ENCODE measurements at places on chromosomes 1 and 21.

DNA sequence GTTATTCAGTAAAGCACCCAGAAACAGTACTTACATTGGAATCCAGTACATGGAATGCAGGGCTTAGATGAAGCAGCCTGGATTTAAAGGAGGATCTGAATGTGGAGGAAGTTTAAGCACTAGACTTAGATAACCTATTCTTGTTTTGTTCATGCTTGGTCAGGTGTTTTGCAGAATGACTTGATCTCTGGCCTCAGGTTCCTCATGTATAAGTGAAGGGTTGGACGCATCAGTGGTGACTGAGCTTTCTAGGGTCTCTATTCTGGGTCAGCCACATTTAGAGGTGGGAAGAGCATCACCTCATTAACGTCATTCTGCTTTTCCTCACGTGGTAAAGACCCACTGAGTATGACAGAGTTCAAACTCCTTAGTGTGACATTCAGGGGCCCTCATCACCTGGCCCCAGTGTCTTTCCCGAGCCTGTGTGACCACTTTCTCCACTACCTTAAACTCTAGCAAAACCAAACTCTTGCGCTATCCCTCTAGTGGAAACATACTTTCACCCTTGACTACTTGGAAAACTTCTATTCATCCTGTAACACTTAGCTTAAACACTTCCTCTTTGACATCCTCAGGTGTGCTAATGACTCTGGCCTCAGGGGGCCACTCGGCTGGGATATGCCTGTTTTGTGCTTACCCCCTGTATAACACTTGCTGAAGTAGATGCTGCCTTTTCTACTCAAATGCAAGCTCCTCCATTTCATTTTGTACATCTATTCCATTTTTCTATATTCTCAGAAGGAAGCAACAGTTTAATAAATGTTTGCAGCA, 871 bp upstream of the ERICH3 start:
- no peak for DNase-seq

DNA sequence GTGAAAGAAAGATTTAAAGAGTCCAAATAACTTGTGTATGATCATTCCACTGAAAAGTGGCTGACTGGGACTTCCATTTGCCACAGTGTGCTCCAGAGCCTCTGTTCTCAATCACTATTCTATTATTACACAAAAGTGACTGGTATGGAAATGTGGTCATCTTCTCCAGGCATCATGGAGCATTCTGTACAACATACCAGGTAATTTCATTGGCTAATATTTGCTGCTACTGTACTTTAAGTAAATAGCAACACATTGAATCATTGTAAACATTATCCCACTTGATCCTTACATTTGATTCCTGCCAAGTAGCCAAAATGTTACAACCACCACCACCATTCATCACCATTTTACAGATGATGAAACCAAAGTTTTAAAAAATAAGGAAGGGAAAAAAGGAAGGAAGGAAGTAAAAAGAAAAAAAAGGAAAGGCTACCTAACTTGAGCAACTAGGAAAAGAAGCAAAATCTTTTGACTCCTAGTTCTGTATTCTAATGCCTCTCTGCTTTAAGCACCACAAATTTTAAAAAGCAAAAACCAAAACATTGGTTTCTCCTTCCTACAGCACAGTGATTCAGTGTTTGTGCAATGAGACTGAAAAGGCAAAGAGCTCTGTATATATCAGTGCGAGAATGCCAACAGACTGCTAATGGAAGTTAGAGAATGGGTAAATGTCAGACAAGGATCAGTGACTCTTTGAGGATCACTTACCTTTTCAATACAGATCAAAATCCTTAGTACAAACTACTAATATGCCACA, 361.4 kb upstream of the PTBP2 start:
- DNase-seq, result no peak

GRCh38 chr1:112923959-112924349, 32.0 kb downstream of the SLC16A1 start:
- no peak for DNase-seq

- DNase-seq, result no peak
These were observed 82.0 kb upstream of the NFIA start for GRCh38 chr1:61000327-61000726.

- no peak for DNase-seq
These were observed 8.7 kb downstream of the KIF21B start for GRCh38 chr1:201014816-201015200.

DNA sequence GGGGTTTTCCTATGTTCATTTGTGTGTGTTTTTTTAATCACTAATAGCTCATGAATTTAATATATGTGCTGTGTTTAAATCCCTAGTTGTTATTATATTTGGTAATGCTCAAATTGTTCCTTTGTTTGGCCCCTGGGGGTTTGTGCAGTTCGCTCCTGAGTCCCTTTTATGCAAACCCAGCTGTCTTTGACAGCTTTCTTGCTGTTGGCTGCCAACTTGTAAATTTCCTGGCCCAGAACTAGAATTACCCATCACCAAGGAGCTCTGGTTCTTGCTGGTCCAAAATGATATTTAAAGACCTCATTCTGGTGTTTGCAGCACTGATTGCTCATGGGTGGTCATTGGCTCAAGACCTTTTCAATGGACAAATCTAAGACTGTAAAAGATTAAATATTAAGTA, 39.6 kb upstream of the PGBD5 start:
- no peak for DNase-seq

DNA sequence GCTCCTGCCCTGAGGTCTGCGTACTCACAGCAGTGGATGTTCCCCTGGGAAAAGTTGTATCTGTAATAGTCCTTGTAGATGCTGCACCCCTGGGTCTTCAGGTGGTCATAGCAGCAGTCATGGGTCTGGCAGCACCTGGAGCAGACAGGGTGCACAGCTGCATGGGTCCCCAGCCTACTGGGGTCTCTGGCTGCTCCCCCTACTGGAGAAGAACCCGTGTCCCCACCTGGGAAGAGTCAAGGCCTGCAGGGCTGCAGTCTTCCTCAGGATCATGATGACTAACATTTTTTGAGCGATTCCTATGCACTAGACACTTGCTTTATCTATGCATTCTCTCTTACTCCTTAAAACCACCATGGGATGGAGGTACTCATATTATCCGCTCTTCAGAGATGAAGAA, 3.9 kb downstream of the PLA2G2D start:
- no peak for DNase-seq

- peak; percentile 94 for DNase-seq
These were observed 12.4 kb upstream of the SLC19A1 start for GRCh38 chr21:45554477-45555175.

- peak; percentile 12 for DNase-seq
These were observed 35.2 kb downstream of the SCYL3 start for GRCh38 chr1:169858467-169858866.

- DNase-seq, result no peak
These were observed 123.7 kb upstream of the HMGB4 start for GRCh38 chr1:33740040-33740744.

- no peak for DNase-seq
These were observed 31.9 kb downstream of the MIXL1 start for GRCh38 chr1:226255380-226255779.

DNA sequence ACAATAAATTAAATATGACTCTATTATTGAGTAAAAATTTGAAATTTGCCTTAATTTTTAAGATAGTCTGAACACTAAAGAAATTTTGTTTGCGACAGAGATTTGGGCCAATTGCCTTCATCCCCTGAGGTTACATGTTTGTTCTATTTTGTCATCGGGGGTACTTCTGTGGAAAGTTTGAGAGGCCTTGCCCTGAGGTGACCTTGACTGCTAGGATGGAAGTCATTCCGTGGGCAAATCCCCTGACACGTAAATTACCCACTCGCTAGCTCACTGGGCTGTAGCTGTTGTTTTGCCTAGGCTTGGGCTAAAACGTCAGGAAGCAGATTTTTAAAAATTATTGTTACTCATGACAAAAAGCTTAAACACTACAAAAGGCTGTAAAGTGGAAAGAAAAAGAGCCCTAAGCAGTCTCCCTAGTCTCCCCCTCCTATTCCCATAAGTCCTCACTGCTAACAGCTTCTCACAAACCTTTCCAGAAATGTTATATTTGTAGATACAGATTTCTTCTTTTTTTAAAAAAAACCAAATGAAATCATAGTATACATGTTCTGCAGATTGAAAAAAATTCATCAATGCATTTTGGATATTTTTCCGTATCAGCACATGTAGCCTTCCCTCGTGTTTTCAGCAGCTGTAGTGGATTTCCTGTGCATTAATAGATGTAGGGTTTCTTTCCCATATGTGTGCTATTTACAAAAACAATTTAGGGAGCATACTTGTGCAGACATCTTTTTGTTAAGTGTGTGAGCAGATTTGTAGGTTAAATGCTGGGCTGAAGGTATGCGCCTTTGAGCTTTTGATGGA, 142.7 kb downstream of the MRPS6 start:
- no peak for DNase-seq

DNA sequence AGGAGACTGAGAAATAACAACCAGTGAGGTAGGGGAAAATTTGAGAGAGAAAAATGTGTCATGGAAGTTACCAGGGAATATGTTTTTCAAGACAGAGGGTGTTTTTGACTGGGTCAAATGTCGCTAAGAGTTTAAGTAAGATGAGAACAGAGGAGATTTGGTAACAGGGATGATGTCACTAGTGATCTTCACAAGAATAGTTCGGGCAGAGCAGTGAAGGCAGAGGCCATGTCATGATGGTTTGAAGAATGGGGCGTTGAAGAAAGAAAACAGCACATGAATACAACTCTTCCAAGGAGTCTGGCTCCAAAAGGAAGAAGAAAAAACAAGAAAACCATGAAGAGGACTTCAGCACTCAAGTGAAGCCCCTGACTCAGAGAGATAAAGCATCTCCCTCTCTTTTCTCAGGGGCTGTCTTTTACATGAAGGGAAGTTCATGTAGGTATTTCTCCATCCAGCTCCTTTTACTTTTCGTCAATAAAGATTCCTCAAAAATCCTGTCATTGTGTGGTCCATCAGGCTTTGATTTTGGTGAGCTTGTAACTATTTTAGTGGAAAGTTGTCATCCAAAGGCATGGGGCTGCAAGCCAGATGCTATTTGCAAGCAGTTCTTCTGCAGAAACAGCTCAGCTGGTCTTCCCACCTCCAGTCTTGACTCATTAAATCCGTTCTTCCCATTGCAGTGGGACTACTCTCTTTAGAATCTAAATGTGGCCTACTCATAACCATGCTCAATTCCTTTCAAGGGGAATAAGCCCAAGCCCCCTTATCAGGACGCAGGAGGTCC, 397.3 kb downstream of the LMX1A start:
- DNase-seq, result no peak

- DNase-seq, result no peak
These were observed 2.8 kb upstream of the USP1 start for GRCh38 chr1:62433861-62434617.

DNA sequence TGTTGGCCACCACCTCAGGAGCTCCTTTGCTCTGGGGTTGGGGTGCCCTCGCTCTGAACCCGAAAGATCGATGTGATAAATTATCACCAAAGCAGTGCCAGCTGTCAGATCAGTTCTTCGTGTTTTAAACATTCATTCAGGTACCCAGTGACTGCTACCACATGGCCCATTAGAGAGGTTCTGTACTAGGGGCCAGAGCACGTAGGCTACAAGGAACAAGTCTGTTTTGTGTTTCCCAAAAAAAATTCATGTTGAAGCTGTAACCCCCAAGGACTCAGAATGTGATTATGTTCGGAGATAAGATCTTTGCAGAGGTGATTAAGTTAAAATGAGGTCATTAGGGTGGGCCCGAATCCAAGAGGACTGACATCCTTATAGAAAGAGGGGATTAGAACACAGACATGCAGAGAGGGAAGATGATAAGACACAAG, 526.9 kb downstream of the NPHP4 start:
- DNase-seq, result peak; percentile 54

DNA sequence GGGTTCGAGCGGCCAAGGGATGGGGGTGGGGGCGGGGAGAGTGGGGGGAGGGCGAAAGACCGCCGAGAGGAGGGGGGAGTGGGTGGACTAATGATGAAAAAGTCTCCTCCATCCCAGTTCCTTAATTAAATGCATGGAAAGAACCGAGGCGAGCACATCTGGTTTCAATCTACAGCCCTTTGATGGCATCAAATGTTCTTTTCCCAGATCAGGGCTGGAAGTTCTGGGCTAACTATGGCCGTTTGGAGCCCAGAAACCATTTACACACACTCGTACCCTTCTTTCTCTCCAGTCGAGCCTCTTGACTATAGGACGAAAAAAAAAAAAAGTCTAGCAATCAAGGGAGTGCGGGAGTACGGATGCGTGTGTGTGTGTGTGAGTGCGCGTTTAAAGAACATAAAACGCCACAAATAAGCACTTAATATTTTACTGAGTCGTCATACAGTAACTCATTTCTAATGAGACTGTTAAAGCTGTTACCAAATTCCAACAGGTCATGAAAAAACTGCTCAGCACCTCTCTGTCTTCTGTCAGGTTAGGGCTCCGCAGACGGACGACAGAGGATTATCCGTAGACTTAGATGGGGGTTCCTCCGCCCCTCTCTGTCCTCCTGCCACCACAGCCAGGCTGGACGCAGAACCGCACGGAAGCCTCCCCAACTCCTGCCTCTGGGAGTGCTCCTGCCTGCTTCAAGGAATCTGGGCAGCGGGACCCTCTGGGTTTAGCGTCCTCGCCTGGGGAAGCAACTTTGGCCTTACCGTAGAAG, 2.1 kb upstream of the PRRX1 start:
- DNase-seq, result peak; percentile 82

DNA sequence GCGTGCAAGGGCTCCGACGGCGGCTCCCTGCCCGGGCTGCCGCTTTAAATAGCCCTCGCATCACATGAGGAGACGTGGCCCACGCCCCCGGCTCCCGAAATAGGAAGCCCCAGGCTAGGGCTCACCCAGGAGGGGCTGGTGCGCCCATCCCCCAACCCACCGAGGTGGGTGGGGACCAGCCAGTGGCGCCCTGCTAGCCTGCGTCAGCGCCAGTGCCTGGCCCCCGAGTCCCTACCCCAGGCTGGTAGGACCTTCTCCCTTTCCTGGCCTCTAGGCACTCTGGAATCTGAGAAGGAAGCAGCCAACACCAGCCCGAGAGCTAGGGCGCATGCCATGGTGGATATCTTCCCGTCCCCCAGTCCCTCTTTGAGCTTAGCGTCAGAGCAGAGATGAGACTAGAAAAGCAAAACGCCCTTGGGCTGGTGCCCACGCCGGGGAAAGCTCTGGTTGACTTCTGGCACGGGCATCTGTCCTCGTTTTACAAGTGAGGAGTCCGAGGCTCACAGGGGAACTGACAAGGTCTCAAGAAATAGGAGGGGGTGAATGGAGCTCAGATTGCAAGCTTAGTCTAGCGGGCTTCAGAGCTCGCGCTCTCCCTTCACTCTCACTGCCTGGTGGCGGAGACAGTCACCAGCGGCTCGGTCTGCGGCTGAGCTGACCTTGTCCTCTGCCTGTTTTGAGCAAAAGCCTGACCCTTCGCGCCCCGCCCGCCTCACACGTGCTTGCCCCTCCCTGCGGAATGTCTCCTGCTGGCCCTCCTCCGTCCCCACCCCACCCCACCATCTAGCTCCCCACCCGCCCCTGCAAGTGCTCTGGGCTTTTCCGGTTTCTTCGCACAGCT, at the start of gene FABP3:
Gene FABP3, minus strand, starts transcription at position 21 of the 841 bp plus-strand sequence. CDS start 62 bp downstream, outside the sequence.
- DNase-seq, result peak; percentile 94

GRCh38 chr1:109191377-109191776, 22.3 kb upstream of the SARS1 start:
- DNase-seq, result no peak

Data from eye (tissue), 1 donor.